ENCODE measurements at places on chromosomes 11 and 22. TPM values are rescaled to one million over a fixed set of nuclear protein-coding genes. Genes with fewer than 3 reads are reported as not detected.

Gene ALDH3B2
- not detected for total RNA-seq

Gene PKNOX2
- not detected for total RNA-seq

Gene OR52H1
- total RNA-seq, result not detected

Gene POGLUT3
- total RNA-seq, result 11.2 TPM

Gene GRIA4
- total RNA-seq, result not detected

Gene APOBEC3F
- 1.8 TPM for total RNA-seq

Gene CASTOR1
- total RNA-seq, result 7.0 TPM

Gene USH1C
- 0.99 TPM for total RNA-seq

Gene MAP4K2
- 8.5 TPM for total RNA-seq

Gene KRTAP5-10
- total RNA-seq, result not detected

Gene VPS37C
- total RNA-seq, result 16.4 TPM

Gene CRYBB3
- not detected for total RNA-seq

Gene RAG2
- total RNA-seq, result not detected

Gene ST14
- 0.10 TPM for total RNA-seq

Gene MS4A8
- not detected for total RNA-seq

Gene KRTAP5-9
- total RNA-seq, result not detected

Gene OR52E4
- total RNA-seq, result not detected

Gene NUP98
- 74.2 TPM for total RNA-seq

Gene INPP5J
- 0.44 TPM for total RNA-seq

Gene GGTLC3
- not detected for total RNA-seq

Gene TRIM48
- not detected for total RNA-seq

Gene TUT1
- total RNA-seq, result 13.6 TPM

Gene PATE4
- not detected for total RNA-seq

Gene RAB36
- 8.4 TPM for total RNA-seq

Gene APOL3
- total RNA-seq, result not detected

Gene AQP11
- 1.7 TPM for total RNA-seq

Gene NOX4
- total RNA-seq, result not detected

Gene DMC1
- 1.9 TPM for total RNA-seq

Gene RTN3
- 103 TPM for total RNA-seq

Gene GAB4
- not detected for total RNA-seq

Gene MS4A6E
- not detected for total RNA-seq

Gene PARVG
- not detected for total RNA-seq

Gene ADAMTS8
- 1.1 TPM for total RNA-seq

Gene ANKRD49
- 5.8 TPM for total RNA-seq

Gene SLC1A2
- total RNA-seq, result 0.27 TPM

Gene HINFP
- total RNA-seq, result 9.4 TPM

Gene TP53AIP1
- not detected for total RNA-seq

Gene TBX1
- 5.0 TPM for total RNA-seq

Gene HTR3B
- not detected for total RNA-seq

Gene PNPLA5
- not detected for total RNA-seq

Gene FAT3
- 0.53 TPM for total RNA-seq

Gene F2
- total RNA-seq, result 2.2 TPM

Gene OTOG
- not detected for total RNA-seq

Gene NTM
- not detected for total RNA-seq

Gene RIC8A
- total RNA-seq, result 118 TPM

Gene ZMAT5
- total RNA-seq, result 19.1 TPM

Gene SLC22A25
- total RNA-seq, result not detected

Gene HIRA
- 22.9 TPM for total RNA-seq

Gene AIFM3
- 3.1 TPM for total RNA-seq

Gene OR52N4
- total RNA-seq, result not detected

Gene SELENOO
- total RNA-seq, result 20.0 TPM

Gene HSPB2
- not detected for total RNA-seq

Gene PRRG4
- total RNA-seq, result 1.8 TPM

Gene B3GAT1
- total RNA-seq, result not detected

Gene FGF4
- not detected for total RNA-seq

Gene IL17RA
- 7.0 TPM for total RNA-seq

Gene SNX19
- total RNA-seq, result 12.8 TPM

Data from A549 treated with Mapracorat at 1 μM for 4 hours (cell line).